ENCODE measurements at places on chromosomes 12 and 14. TPM values are rescaled to one million over a fixed set of nuclear protein-coding genes. Genes with fewer than 3 reads are reported as not detected.

DNA sequence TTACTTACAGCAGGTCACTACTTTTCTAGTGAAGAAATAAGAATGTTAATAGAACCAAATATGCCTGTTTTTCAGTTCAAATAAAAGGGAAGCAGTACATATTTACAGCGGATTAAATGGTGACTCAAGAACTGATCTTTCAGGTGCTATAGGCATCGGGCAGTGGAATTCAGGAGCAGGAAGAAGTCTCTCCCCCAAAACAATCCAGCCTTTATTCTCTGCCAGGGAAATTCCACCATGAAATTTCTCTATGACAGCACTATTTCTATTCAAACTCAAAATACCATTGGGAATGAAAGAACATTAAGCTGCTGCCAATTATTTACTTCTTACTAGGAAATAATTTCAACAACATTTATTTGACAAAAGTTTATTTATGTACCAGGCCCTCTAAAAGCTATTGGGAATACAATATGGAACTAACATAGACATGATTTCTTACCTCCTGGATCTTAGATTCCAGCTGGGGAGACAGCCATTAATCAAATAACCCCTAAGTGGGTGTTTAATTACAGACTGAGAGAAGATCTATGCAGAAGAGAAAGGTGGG, 60.3 kb upstream of the KRR1 start:
- no peak overlapping the region for H3K4me3 ChIP-seq
- no peaks in the 10 kb centered on the region for H3K36me3 ChIP-seq
- H3K27me3 ChIP-seq, result no peaks in the 10 kb centered on the region
- no peak for DNase-seq
- no peaks in the 10 kb centered on the region for H3K4me1 ChIP-seq
- H3K27ac ChIP-seq, result no peak overlapping the region

DNA sequence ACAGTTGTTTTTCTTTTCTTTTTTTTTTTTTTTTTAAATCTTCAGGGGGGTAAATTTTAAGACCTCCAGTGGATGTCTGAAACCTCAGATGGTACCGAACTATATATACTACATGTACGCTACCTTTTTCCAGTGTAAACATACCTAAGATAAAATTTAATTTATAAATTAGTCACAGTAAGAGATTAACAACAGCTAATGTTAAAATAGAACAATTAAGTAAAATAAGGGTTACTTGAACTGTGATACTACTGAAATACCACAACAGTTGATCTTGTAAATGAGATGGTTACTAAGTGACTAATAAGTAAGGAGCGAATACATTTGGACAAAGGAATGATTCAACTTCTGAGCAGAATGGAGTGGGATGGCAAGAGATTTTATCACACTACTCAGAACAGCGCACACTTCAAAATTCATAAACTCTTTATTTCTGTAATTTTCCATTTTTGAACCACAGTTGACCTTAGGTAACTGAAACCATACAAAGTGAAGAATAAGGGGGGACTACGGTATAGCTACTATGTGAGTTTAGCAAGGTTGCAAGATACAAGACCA, 80.5 kb upstream of the PCED1B start:
- no peak overlapping the region for H3K4me3 ChIP-seq
- H3K36me3 ChIP-seq, result no peaks in the 10 kb centered on the region
- H3K27ac ChIP-seq, result no peak overlapping the region
- H3K27me3 ChIP-seq, result no peaks in the 10 kb centered on the region
- DNase-seq, result no peak
- no peaks in the 10 kb centered on the region for H3K4me1 ChIP-seq

DNA sequence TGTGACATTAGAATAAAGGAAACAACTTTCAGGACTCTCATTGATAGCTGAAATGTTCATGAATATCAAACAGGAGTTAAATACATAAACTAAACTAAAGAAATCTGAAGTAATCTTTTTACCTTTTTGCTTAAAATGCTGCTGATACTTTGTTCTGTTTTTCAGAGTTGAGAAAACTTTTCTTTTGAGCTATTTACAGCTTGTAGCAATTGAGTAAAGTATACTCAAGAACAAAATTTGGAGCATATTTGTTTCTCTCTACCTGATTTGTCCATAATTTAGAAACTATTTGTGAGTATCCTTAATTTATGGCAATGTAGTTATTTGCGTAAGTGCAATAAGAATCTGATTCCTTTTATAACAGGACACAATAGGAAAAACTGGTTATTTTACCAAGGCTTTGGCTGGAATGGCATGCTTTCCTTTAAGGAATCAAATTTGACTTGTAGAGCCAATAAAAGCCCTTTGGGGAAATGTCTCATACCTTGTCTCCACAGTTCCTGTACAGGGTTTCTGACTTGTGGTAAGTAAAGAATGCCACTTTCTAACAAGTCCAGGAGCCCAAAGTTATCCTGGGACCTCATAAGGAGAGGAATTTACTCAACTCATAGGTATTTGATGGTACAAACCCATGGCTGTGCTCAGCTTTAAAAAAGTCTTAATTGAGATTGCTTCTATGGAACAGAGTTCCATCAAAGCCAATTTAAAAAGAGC, 195.7 kb downstream of the TMEM117 start:
- no peak overlapping the region for H3K27ac ChIP-seq
- no peaks in the 10 kb centered on the region for H3K36me3 ChIP-seq
- no peak overlapping the region for H3K4me3 ChIP-seq
- DNase-seq, result no peak
- no peaks in the 10 kb centered on the region for H3K27me3 ChIP-seq

The SLCO1B1 gene
- total RNA-seq, result not detected

GRCh38 chr14:20409226-20409625, 4.1 kb downstream of the TEP1 start:
- no peak overlapping the region for H3K4me3 ChIP-seq
- no peaks in the 10 kb centered on the region for H3K27me3 ChIP-seq
- H3K36me3 ChIP-seq, result peaks cover 6% of the 10 kb centered on the region
- H3K4me1 ChIP-seq, result no peaks in the 10 kb centered on the region
- H3K27ac ChIP-seq, result no peak overlapping the region

The SLCO1C1 gene
- not detected for total RNA-seq
